Activated CD4-positive, CD25-positive, alpha-beta regulatory T cell treated with anti-CD3 and anti-CD28 coated beads, Interleukin-2, amount 50 U/mL, for 72 hours (primary cell): ENCODE measurements at places on chromosomes 6 and 20.

GRCh38 chr6:30821862-30822784 lies 62.2 kb upstream of the DDR1 start:
- no peak for DNase-seq

DNA sequence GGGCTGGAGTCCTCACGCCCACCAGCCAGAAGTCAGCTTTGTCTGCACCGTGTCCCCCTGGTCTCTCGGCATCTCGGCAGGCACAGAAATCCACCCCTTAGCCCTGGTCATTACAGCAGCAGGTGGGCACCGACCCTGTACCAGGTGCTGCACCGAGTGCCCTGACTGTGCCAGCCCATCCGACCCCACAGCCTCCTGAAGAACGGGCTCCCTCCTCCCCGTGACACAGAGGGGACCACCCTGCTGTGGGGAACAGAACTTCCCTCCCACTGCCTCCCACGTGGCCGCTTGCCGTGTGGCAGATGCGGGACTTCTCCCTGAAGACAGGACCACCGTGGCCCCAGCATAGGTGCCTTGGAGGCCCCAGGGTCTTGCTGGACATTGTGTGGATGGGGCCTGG lies 161.2 kb downstream of the TAF4 start:
- no peak for DNase-seq

DNA sequence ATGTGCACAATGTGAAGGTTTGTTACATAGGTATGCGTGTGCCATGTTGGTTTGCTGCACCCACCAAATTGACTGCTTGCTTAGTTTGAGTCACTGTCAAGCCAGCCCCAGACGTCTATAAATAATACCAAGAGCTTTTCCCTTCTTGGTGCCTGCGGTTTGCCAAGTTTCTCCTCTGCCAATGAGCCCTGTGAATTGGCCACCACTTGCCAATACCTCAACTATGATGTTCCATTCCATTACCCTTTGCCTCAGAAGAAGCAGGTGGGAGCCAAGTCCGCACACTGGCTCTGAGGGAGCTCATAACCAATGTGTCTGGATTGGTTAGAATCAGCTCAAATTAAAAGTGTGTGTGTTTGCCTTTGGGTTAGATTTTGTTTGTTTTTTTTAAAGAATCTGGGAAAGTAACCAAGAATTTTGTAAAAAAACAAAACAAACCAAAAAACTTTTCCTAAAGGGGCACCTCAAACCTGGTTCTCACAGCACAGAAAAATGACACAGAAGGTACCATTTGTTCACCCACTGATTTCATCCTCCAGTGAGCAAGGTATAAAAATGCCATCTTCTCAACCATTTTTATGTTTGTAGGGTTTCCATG lies 244.7 kb upstream of the PRND start:
- no peak for DNase-seq

GRCh38 chr6:90406957-90407356 lies 110.3 kb upstream of the BACH2 start:
- DNase-seq, result no peak

DNA sequence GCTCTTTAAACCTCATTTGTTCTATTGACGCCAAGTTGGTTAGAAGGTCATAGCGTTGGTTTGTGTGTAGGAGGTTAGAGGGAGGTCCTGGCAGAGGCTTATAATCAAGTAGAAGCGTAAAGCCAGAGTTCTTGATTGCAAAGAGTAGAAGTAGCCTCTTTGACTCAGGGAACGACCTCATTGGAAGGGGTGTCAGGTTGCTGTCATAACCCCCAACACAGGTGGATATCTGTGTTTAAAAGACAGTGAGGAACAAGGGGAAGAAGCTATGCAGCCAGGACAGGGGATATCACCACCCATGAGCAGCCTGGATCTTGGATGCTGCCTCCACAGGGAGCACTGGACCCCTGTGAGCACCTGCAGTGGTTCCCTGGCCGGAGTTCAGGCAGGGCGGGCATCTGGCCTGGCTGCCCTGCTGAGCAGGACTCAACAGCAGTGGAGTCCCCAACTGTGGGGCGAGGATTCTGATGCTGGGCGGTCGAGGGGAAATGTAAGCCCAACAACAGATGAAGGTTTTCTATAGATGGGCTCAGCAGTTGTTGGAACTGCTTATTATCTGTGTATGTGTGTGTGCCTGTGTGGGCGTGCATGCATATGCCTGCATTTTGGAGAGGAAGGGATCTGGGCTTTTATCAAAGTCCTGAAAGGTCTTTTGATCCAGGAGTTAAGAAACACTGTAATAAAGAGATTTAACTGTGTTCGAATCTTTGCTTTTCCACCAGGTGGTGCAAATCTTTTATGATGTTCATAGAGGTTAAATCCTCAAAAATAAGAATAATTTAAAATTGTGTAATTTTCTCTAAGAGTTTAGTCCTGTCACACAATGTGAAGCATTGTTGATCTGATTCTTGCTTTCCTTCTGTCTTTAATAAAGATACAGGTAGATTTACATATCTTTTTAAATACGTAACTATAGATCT lies 27.7 kb downstream of the HIVEP1 start:
- no peak for DNase-seq

- no peak for DNase-seq
These were observed 157.2 kb upstream of the CARMIL1 start for GRCh38 chr6:25122001-25122400.

GRCh38 chr6:110878751-110879522 lies 4.4 kb downstream of the AMD1 start:
- no peak for DNase-seq

DNA sequence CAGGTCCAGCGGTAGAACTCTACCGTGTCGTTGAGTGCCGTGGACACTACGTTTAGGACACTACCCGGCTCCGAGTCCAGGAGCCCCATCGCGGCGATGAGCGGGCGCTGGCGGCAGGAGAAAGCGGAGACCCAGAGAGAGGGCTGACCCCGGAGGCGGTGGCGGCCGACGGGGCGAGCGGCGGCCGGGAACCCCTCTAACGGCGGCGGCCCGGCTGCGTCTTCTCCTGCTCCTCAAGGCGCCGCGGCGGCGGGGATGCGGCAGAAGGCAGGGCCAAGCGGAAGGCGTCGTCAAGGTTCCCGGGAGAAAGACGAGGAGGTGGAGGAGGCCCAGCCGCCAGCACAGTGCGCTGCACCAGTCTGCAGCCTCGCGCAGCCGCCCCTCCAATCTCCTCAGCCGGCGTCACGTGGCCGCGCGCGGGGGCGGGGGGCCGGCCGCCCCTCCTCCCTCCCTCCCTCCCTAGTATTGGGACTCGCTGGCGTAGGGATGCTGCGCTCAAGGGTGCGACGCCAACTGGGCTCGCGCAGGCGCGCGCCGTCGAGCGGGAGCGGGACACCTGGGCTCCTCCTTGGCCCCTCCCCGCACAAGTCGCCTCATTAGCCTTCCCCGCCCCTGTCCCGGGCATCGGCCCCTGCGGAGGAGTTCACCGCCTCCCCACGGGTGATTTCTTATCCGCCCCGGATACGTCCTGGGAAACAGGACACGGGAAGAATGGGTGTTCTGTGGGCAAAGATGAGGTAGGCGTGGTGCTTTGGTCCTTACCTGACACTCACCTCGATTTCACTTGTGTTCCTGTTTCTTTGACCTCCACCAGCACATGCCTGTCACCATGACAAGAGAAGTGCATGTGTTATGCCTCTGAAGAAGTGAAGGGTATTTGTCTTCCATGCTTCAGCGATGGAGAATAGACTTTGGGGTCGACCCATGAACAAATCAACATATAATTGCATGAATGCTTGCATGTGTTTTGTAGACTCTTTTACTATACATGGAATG lies at the start of gene ELOVL4:
ELOVL4 (minus strand) TSS at position 363 of the 996 bp plus-strand sequence; CDS start at position 89, 274 bp downstream.
- DNase-seq, result peak; percentile 41

- DNase-seq, result no peak
These were observed 3.6 kb downstream of the MYCT1 start for GRCh38 chr6:152701081-152701862.

DNA sequence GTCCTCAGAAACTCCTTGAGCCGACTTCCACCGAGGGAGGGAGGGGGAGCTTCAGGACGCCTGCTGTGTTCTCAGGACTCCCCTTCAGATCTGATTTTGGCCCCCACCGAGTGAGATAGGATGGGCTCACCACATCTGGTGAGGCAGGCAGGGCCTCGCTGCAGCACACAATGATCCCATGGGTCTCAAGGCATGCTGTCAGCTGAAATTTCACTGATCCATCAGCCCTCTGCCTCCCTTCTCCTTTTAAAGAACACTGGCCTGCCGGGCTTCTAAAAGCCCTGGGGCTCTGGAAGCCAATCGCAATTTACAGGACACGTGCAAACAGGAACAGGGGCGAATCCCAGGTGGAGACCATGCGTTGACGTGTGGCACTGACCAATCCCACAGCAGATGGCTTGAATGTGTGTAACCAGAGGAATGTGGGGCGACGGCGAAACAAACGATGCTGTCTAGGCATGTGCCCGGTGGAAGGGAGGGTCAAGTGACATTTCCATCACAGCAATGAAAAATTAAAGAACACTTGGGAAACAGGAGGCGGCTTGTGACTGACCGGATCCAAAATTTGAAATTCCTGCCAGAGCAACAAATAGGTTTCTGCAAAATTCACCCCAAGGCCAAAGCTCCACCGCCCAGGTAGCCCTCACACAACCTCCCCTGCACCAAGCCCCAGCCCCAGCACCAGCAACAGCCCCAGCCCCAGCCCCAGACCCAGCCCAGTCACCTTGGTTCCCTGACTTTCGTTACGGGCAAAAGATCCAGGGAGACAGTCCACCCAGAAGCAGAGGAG lies 167.1 kb upstream of the ZNF337 start:
- peak; percentile 45 for DNase-seq

GRCh38 chr6:70423189-70424134 lies 10.2 kb downstream of the FAM135A start:
- DNase-seq, result no peak

GRCh38 chr6:34237722-34238584 lies 1.3 kb downstream of the HMGA1 start:
- peak; percentile 76 for DNase-seq

GRCh38 chr6:37243131-37243815 lies 14.3 kb upstream of the TBC1D22B start:
- no peak for DNase-seq

DNA sequence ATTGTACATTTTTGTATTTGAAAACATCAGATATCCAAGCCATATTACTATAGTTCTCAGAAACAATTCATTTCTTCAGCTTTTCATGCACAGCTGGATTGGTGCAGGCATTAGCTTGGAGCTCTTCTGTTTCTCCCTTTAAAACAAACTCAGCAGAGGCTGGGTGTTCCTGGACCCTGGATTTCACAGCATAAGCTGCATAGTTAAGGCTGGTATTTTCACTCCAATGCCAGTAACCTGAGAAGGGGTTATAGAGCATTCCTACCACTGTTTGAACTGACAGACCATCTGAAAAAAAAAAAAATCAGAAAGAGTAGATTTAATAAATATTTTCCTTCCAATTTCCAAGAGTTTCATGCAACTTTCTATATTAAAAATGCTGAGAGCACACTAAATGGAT lies 20.1 kb upstream of the FAXC start:
- no peak for DNase-seq

- DNase-seq, result no peak
These were observed 61.6 kb upstream of the EDN1 start for GRCh38 chr6:12228447-12229146.

DNA sequence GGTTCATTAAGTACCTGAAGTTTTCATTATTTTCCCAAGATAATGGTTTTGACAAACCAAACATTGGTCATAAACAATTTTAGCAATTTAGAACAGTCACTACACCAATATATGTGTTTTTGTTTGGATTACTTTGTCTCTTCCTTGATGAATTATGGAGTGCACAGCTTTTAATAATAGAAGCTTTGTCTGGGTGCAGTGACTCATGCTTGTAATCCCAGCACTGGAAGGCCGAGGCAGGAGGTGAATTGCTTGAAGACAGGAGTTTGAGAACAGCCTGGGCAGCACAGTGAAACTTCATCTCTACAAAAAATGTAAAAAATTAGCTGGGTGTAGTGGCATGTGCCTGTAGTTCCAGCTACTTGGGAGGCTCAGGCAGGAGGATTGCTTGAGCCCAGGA lies 89.4 kb upstream of the ANKEF1 start:
- DNase-seq, result no peak

- no peak for DNase-seq
These were observed 117.0 kb upstream of the UST start for GRCh38 chr6:148629592-148630465.

DNA sequence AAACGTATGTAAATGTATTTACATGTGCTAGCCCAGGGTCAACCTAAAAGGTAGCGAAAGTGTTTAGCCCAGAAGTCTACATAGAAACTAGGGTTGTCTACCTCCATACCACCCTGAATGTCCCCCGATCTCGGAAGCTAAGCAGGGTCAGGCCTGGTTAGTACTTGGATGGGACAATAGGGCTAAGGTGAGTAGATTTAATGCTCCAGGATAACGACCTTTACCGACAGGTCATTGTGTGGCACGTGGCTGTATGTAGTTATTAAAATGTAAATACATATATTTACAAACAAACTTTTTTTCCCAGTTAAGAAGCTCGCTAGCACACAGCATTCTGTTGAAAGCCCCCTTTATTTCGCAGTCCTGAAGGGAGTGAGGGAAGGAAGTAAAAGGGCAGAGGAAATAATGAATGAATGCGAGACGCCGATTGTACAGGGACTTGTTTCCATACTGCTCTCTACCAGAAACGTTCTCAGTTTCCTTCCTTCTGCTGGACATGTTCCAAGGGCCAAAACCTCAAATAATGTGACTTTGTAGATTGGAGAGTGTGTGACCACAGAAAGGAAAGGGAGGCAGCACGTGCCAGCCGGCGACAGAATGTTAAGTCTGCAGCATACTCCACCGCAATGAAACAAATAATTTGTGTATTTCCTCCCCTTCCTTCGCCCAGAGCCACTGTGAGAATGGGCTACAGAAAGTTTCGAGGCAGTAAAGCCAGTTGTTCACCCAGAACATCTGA lies 612 bp downstream of the ADAT2 start:
- DNase-seq, result peak; percentile 46

DNA sequence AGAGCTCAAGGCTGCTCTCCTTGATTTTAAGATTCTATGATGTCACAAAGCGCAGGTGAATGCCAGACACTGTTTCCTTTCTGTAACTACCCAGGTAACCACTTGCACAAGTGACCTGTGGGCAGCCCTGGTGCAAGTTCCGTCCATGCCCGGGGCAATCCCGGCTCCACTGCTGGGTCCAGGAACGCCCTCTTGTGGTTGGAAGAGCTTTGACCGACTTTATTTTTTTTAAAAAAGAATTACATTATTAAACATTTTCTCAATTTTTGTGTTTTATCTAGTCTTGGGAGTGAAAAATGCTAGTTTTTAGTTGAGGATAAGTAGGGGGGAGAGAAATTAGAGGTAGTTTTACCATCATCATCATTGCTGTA lies 695.2 kb downstream of the QKI start:
- DNase-seq, result no peak

DNA sequence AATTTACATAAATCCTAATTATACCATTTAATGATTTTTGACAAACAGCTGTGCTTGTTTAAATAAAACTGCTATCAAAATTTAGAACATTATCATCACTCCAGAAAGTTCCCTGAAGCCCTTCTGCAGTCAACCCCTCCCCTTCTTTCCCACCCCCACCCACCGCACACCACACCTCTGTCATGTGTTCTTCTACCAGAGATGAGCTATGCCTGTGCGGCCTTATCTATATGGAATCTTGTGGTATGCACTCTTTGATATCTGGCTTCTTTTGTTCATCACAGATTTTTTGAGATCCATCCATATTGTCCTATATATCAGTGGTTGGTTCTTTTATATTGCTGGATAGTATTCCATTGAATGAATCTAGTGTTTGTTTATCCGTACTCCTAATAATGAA lies 7.2 kb downstream of the MYLIP start:
- DNase-seq, result no peak
